ENCODE measurements at places on chromosomes 2 and 18.

GRCh38 chr2:46010925-46011490 is 286.2 kb upstream of the EPAS1 start:
- DNase-seq = no peak

DNA sequence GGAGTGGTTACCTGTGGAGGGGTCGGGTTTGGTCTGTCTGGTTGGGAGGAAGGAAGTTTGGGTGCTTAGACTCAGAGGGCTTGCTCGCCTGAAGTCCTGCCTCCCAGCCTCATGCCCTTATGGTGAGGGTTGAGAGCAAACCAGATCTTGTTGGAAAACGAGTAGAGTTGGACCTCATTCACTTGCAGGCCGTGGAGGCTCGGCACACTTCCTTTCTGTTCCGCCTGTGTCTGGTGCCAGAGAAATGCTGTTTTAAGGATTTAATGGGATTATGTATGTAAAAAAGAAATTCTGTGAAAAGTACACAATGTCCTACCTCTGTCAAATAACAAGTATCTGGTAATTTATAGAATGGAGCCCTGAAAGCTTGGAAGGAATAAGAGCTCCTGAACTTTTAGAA is 29.6 kb downstream of the GATA6 start:
- no peak for DNase-seq

GRCh38 chr2:171564463-171564862 is 42.2 kb downstream of the CYBRD1 start:
- DNase-seq = no peak

DNA sequence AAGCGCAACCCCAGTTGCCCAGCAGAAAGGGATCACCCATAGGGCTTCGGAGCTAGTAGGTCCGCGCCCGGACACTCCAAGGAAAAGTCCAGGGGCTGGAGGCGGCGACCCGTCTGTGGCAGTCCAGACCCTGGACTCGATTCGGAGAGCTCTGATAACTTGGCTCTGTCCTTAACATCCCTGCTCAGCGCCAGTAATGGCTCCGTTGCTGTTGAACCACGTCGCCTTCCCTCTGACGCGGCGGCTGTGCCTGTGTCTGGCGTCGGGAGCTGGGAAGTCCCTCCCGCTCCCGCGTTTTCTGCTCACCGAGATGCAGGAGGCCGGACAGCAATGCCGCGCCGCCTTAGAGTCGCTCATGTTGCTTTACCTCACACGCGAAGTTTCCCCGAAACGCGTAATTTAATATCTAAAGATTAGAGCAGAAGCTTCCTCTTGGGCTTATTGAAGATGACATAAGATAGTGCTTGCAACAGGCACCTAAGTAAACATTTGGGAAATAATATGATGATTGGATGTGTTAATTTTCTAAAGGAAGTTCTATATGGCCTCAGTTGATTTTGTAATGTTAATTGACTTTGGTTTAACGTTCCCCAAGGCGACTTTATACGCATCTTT is 1.3 kb upstream of the ZBTB14 start:
- DNase-seq = peak; percentile 25

GRCh38 chr18:23487738-23488570 is 15.4 kb upstream of the RMC1 start:
- DNase-seq = no peak

DNA sequence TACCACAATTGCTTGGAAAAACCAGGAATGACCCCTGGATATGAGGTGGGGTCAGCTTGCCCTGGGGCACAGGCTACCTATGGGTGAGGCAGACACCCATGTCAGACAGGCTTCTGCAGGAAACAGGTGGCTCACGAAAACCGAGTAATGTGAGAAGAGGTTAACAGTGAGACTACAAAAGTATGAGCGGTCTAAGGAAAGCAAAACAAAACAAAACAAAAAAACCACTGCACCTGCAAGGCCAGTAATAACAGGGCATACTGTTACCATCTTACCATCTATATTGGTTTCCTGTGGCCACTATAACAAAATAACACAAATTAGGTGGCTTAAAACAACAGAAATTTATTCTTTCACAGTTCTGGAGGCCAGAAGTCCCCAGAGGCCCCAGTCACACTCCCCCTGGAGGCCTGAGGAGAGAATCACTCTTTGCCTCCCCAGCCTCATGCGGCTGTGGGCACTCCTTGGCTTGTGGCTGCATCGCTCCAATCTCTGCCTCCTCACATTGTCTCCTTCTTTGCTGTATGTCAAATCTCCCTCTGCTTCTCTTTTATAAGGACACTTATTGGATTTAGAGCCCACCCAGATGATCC is 86.6 kb upstream of the EPC2 start:
- DNase-seq = no peak

- no peak for DNase-seq
These were observed 17.5 kb downstream of the BOD1L2 start for GRCh38 chr18:57164401-57164800.

DNA sequence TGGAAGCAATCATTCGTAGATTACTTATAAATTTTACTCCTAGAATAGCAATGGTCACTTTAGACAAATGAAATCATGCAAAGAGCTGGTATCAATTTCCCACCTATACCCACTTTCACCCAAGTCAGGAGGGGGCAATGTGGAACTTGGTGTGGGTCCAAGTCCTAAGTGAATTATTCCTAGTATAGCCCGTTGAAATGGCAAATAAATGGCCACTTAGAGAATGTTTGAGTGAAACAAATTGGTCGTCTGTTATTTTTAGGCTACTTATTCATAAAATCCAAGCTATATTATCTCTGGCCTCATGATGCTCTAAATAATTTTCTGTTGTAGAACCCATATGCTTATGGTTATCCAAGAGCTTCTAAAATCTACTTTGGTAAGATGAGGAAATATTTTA is 98.1 kb downstream of the MYO3B start:
- DNase-seq = no peak

DNA sequence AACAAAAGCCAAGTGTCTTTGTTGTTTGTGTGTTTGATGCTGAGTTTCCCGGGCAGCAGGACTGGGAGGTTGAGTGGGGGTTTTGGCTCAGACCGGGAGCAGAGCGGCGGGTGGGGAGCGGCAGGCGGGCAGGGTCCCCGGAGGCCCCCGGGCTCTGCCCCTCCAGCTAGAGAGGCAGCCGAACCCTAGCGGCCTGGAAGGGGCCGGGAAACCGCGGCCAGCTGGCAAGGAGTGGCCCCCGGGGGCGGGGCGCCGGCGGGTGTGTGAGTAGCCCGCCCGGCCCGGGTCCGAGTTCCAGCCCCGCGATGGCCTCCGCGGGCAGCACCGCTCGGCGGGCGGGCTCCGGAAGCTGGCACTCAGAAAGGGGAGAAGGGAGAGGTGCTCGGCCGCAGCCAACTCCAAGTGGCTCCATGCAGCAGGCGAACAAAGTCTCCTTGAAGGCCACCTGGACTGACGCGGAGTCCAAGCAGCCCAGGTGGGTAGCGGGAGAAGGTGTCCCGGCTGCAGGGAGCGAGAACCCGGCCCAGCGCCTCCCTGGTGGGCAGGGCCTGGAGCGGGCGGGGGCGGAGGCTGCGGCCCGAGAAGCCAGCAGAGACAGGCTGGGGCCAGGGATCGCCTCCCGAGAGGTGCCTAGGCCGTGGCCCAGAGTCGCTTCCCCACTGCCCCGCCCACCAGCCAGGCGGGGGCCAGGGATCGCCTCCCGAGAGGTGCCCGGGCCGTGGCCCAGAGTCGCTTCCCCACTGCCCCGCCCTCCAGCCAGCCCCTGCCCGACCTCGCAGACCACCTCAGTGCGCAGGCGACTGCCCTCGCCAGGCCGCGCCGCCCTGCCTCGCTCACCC is at the start of gene ANKRD53:
Gene ANKRD53, plus strand, starts transcription at position 290 of the 839 bp plus-strand sequence. Its CDS starts 16 bp downstream, at position 306.
- no peak for DNase-seq

- no peak for DNase-seq
These were observed 185.4 kb downstream of the LDLRAD4 start for GRCh38 chr18:13403786-13404549.

DNA sequence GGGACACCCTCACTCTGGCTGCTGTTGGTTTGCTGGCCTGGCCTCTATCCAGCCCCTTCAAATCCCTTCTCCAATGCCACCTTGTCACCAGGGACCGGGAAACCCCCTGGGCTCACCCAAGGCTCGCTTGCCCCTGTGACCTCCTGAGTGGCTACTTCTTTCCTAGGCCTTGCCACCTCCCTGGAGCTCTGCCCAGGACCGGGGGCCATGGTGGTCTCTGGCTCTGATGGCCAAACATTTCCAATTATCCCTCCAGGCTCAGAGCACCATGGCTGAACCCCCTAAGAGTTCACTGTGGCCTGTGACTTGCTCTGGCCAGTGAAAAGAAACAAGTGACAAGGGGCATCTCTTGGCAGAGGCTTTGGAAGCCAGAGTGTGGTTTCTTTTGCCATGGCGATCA is 237.6 kb downstream of the TFCP2L1 start:
- DNase-seq = no peak

All from stimulated activated CD8-positive, alpha-beta memory T cell treated with anti-CD3 and anti-CD28 coated beads, Interleukin-15, amount 100 ng/mL, for 24 hours (primary cell).